DMS53 (cell line): ENCODE measurements at places on chromosomes 4 and X.

DNA sequence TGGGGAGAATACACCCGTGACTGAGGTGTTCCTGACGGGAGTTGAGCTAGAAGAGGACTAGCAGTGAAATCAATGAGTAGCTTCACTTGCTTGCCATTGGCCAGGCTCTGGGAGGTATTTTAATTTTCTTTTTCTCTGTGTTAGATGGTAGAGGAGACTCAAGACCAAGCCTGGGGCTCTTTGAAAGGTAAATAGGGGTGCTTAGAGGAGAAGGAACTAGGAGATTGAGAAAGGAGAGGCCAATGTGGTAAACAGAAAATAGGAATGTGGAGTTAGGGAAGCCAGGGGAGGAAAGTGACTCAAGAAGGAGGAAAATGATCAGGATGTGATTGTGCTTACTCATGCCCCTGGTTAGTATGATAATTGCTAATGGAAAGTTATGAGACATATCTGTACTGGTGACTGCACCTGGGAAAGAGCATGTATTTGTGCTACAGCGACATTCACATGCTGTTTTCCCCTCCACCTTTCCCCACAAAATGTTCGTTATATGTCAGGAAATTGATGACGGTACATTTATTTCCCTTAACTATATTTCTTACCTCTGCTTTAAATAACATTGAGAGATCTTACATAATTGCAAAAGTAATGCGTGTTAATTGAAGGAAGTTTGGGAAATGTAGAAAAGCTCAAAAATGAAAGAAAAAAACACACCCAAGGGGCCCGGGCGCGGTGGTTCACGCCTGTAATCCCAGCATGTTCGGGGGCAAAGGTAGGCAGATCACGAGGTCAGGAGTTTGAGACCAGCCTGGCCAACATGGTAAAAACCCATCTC is 16.9 kb upstream of the LRBA start:
- peak; percentile 16 for DNase-seq

GRCh38 chr4:91961504-91961903 is 342.3 kb upstream of the GRID2 start:
- peak; percentile 6 for DNase-seq

DNA sequence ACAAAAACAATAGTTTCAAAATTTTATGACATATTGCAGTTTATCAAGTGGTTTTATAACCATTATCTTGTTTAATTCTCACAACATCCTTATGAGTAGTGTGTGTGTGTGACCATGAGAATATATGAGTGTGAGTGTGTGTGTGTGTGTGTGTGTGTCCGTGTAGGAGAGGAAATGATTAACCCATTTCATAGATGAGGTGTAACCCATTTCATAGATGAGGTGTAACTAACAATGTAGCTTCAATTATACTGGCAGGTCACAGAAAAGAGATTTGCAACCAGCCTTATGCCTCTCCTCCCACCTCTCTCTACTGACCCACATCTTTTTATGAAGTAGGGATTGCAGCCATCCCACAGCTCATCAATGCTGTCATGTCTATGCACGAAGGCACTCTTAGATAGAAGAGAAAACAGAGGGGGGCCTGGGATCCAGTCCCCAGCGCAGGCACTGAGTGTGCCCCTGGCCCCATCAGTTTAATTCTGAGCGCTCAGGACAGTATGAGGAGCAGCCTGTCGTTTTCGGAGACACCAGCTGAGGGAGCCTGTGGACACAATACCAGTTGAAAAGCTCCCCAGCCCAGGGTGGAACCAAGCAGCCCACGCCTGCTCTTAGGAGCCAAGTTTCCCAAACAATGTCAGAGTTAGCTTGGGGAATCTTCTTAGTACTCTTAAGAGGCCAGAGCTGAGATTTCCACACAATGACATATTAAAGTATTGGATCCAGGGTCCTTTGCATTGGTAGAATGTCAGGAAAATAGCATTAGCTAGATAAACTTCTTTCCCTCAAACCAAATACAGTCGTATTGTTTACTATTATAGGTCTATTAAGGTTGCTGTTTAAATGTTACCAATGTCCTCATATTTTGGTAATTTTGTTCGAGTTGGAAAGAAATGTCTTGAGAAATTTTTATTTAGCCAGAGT is 88.6 kb downstream of the PALLD start:
- DNase-seq: peak; percentile 69

DNA sequence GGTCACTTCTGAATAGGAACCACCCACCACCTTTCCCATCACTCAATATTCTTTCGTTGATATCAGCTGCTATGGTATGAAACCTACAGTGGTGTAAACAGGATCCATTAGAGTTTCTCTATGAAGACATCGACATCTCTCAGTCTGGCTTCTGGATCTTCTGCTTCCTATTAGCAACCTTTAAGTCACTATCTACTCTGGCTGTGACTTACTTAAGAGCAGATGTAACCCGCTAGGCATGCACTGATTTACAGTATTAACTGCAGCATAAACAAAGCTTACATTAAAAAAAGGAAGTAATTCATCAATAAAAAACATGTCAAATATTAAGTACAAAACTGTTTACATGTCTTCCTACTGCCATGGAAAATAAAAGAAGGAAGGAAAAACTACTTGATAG is 96.4 kb downstream of the ANAPC10 start:
- DNase-seq: no peak

DNA sequence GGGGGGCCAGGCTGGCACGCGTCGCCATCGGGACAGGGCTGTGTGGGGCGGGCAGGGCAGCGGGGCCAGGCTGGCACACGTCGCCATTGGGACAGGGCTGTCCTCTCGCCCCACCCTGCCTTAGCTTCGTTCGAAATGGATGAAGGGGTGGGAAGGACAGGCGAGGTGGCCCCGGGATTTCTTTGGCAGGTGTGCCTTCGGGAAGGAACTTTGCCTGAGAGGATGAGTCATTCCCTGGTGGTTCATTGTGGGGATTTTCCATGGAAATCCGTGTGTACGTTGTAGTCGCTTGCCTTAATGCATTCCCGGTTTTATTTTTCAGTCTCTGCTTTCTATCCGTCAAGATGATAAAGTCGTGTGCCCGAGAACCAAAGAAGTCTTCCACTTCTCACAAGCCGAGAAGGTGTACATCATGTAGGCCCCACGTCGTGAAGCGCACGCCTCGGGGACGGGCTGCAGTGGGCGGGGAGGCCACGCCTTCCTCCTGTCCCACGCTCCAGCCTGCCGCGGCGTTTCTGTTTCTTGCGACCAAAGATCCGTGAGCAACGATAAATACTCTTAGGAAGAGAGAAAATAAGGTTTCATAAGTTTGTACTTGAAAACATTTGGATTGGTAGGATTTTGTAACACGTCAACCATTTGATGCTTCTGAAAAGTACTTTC is 8.1 kb upstream of the UVSSA start:
- no peak for DNase-seq

DNA sequence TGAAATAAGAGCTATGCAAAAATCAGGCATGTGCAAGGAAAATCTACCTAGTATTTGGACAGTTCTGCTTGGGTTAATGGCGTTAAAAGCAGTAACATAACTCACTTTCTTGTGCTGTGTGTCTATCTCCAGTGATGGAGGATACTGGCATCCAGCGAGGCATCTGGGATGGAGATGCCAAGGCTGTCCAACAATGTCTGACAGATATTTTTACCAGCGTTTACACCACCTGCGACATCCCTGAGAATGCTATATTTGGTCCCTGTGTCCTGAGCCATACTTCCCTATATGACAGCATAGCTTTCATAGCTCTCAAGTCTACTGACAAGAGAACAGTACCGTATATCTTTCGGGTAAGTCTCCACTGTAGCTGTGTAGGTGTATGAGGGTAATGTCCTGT is 2.6 kb downstream of the PRDM8 start:
- DNase-seq: no peak

- DNase-seq: peak; percentile 67
Observed at GRCh38 chr4:87068583-87069021, 133.8 kb downstream of the AFF1 start.

GRCh38 chr4:38582889-38583470 is 81.0 kb upstream of the KLF3 start:
- DNase-seq: peak; percentile 20

DNA sequence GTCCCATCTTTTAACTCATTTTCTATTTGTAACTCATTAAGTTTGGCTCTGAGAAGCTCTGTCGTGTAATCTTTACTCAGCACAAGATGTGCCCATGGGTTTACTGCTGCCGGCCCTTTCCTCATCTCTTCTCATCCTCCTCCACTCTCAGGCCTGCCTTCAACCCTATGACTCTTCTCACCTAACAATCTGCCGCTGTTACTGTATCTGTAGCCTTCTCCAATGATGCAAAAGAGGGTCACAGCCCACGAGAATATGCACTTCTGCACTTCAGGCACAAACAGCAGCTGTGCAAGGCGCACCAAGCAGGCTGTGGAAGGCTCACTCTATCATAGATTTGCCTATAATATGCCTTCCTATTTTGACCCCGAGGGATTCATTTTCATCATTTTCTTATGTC is 546.5 kb upstream of the GALNTL6 start:
- no peak for DNase-seq

- DNase-seq: no peak
Observed at GRCh38 chr4:138728566-138728965, 287.0 kb upstream of the NOCT start.

- DNase-seq: no peak
Observed at GRCh38 chr4:95472534-95472933, 76.2 kb downstream of the UNC5C start.

DNA sequence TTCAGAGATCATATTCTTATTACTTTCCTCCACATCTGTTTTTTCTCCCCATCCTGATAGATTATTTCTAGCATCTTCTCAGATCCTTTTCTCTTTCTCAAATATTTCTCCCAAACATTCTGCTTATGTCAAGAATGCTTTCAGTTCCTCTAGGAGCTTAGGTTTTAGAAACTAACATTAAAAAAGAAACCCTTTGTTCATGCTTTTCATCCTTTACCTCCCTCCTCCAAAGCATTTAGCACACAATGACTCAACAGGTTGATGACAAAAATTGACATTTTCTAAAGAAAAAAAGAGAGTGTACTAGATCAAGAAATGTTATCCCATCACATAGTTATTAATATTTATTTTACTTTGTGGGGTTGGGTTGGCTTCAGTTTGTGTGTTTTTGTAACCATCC is 16.5 kb upstream of the ALB start:
- DNase-seq: no peak

DNA sequence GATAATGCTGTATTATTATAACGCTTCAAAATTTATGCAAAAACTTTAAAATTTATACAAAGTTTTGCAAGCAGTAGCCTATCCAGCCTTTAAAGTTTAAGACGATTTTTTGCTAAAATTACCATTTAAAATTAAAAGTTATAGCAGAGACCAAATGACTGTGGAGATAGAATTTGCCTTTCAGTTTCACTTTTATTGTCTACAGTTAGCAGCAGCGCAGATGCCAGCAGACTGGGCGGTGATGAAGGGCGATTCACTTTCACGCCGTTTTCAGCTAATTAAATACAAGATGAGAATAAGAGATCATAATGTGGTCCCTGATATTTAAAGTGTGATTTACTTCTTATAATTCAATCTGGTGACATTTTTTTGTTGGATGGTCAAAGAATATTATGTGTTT is 1381.5 kb upstream of the ADGRL3 start:
- DNase-seq: peak; percentile 62

DNA sequence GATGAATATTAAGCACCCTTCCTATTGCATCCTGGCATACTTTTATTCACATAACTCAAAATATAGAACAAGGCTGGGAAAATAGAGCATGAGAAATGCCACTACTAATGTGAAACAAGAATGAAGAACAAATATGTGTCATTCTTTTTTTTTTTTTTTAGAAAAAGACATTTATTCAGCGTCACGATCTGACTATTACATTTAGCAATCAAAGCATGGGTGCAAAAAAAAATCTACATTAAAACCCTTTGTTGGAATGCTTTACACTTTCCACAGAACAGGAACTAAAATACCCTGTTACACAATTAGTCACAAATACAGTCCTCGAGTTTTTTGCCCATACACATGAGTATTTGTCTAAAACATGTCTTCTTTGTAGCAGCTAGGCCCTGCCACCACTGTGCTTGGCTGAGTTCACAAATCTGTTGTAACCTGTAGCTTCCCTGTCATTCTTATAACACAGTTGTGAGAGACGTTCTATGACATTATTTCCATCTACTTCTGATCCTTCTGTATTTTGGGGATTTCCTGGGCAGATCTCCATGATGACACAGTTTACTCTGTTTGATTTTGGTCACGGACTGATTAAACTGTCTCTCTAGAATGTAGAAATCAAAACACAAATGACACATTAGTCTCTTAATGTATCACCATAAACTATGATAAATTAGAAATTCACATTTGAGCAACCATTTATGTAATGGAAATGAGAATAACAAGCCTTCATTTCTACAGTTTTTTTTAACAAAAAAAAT is 9.4 kb upstream of the TET2 start:
- no peak for DNase-seq
